Stimulated activated CD4-positive, alpha-beta T cell treated with anti-CD3 and anti-CD28 coated beads, Interleukin-4, amount 100 ng/mL, for 4 hours (primary cell): ENCODE measurements at places on chromosomes 6 and 20.

DNA sequence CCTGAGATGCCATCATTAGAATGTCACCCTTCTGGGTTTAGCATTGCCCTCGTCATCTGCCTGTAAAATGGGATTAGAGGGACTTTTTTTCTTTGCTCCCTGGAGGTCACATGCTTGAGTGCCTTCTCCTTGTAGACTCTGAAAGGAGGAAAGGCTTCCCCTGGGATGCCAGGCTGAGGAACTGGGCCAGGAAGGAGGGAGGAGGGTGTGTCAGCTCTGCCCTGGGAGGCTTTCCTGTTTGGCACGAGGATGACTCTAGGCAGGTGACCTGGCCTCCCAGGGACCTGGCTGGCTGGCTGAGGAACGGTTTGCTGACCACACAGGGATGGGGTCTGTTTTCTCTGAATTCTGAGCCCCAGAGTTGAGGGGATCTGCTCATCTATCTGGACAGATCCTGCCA, 137.9 kb upstream of the RNF24 start:
- no peak for DNase-seq

DNA sequence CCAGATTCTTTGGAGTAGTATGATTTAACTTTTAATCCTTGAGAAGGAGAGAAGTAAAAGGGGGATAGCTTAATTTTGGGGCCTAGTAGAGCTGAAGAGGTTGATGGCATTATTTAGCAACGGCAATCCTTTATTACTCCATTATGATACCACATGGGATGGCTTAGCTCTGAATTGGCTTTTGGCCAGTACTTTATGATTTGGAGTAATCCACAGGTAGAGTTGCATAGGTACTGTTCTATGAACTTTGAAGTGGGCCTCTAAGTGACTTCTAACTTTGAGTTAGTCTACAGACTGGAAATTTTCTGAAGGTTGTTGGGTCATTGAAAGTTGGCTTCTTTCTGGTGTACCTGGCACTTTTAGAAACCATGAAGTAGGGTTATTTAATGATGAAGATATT, 11.6 kb downstream of the YWHAB start:
- DNase-seq: no peak

GRCh38 chr6:548517-548916, 108.4 kb downstream of the HUS1B start:
- no peak for DNase-seq

DNA sequence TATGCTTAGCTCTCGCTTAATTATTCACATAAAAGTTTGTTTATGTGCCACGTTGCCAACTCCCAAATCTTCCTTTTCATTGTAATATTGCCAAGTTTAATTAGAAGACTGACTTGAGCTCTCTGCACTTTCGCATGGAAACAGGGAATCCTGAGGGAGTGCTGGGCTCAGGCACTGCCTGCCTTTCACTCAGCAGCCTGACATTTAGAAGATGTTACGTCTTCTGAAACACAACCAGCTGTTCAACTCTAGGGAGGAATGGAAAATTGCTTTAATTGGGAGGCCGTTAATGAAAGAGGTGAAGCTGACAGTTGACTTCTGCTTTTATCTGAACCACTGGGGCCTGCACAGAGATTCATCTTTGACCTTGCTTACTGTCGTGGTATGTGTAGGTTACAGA, 77.4 kb upstream of the MTHFD1L start:
- no peak for DNase-seq

DNA sequence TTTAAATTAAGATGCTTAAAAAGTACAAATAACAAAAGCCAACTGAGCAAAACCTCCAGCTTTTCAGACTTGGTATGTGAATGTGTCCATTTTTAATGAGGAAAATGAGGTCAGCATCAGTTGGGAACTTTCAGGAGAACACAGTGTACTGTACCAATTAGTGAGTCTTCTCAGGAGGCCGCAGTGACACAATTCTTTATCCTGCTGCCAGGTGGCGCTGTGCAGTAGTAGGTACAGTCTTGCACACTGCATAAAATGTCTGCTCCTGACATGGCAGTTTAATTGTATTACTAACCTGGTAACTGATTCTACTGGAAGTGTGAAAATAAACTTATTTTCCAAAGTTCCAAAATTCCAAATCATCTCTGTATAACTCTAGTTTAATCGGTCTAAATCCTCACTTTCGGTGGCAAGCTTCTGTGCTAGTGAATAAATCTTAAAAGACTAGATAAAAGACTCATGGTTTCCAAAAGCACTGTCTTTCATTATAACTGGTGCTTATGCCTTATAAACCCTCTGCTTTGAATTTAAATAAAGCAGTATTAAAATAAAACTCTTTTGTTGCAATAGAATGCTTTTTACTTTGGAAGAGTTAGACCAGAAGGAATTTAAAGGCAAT, 214.8 kb upstream of the MMS22L start:
- peak; percentile 49 for DNase-seq

GRCh38 chr6:105510746-105511145, 107.9 kb upstream of the PREP start:
- DNase-seq: no peak

DNA sequence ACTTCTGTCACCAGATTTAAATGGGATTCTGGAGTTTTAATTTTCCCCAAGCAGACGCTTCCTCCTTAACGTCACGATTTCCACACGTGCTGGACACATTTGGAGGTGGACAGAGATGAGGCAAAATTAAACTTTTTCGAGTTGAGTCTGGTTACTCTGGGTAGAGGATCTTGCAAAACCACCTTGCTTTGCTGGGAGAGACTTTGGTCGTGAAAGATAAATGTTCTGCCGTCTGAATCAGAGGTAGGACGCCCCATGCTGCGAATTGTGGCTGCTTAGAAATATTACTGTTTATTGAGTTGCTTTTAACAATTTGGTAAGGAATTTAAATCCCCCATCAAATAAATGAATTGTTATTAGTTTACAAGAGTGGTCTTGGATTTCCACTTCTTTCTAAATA, 46.8 kb downstream of the CTCFL start:
- no peak for DNase-seq

- no peak for DNase-seq
These were observed 308.2 kb downstream of the BTBD3 start for GRCh38 chr20:12225898-12226297.

DNA sequence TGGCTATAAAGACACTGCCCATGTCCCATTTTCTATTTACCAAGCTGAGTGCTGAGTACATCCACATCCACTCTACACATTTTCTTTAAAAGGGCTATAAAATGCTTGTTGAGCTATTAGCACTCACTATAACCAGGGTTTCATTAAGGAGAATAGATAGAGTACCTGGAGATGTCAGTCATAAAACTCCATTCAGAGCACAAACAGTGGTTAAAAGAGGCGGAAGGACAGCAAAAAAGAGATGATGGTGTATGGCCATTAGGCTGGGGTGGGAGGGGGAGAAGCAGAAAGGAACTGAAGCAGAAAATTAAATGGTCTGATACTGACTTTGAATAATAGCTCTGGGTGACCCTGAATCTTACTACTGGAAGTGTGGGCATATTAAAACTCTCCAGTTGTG, 609.9 kb upstream of the MAP3K7 start:
- DNase-seq: no peak

- DNase-seq: no peak
These were observed 4.9 kb downstream of the ANKRD66 start for GRCh38 chr6:46751658-46752057.

DNA sequence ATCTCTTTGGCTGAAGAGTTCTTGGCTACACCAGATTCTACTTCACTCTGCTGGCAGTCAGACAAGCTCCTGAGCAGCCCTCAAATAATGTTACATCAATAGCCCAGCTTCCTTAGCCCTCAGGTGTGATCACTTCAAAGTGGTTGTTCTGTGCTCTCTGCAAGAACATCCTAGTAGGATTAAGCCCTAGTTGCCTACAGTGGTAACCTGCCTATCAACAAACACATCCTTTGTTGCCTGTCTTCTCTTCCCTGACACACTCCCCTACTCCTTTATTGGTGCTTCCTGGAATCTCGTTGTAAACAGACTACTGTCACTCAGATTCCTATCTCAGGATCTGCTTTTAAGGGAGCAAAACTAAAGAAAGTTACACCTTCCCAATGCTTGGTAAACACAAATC, 45.1 kb upstream of the TASP1 start:
- no peak for DNase-seq

DNA sequence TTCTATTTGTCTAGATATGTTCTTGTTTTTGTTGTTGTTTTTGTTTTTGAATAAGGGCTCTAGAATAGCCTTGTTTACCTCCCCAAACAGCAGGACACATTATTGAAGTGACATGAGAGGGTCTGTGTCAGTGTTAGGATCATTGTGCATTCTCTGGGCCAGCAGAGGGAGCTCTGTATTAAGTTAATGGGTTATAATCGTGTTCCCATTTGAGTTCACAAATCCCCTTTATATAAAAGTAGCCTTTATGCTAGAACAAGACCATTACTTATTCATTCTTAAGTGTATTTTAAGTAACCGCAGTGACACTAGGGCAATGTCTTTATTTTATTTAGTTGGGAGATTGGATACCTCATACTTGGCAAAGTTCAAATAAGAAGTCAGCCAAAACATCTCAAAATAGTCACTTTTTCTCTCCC, 44.8 kb downstream of the STK4 start:
- DNase-seq: peak; percentile 31

GRCh38 chr20:18754030-18754652, 59.4 kb upstream of the SCP2D1 start:
- no peak for DNase-seq

GRCh38 chr20:9447182-9447581, 67.2 kb upstream of the LAMP5 start:
- DNase-seq: no peak

DNA sequence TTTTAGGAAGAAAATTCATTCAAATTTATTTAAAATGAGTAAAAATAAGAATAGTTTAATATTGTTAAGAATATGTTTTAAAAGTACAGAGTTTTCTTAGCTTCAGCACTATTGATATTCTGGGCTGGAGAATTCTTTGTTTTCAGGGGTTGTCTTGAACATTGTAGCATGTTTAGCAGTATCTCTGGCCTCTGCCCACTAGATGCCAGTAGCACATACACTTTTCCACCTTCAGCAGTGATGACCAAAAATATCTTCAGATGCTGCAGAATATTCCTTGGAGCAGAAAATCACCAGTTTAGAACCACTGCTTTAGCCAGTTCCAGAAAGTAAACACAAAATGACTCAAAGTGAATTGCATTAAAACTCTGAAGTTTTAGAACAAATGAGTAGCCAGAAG, 19.4 kb upstream of the SDHAF4 start:
- DNase-seq: no peak

GRCh38 chr6:36245572-36246061, 24.2 kb upstream of the PNPLA1 start:
- DNase-seq: no peak

- DNase-seq: no peak
These were observed 107.7 kb downstream of the PTPRK start for GRCh38 chr6:128412680-128413079.

- DNase-seq: no peak
These were observed 279.1 kb downstream of the FARS2 start for GRCh38 chr6:5540370-5540769.

- no peak for DNase-seq
These were observed 142.6 kb downstream of the ADGRG6 start for GRCh38 chr6:142444376-142444775.

GRCh38 chr20:56004007-56004406, 1.3 kb downstream of the CBLN4 start:
- no peak for DNase-seq

GRCh38 chr6:28764014-28764723, 159.6 kb downstream of the TRIM27 start:
- no peak for DNase-seq

DNA sequence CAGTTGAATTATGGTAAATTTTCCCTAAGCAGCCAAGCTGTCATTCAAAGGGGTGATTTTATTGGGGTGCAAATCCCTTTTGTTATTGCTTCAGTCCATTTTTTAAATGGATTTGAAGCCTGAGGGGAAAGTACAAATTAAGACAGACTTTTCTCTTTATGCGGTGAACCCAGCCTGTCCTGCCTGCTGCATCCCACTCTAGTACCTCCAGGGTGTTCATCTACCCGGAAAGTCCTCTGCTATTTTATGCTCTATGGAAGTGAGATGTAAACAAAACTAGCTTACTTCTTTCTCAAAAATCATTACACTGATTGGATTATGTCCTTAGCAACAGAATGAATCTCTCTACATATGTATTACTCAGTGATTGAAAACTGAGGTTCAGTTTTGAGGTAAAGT, 1088.9 kb upstream of the CITED2 start:
- DNase-seq: no peak

DNA sequence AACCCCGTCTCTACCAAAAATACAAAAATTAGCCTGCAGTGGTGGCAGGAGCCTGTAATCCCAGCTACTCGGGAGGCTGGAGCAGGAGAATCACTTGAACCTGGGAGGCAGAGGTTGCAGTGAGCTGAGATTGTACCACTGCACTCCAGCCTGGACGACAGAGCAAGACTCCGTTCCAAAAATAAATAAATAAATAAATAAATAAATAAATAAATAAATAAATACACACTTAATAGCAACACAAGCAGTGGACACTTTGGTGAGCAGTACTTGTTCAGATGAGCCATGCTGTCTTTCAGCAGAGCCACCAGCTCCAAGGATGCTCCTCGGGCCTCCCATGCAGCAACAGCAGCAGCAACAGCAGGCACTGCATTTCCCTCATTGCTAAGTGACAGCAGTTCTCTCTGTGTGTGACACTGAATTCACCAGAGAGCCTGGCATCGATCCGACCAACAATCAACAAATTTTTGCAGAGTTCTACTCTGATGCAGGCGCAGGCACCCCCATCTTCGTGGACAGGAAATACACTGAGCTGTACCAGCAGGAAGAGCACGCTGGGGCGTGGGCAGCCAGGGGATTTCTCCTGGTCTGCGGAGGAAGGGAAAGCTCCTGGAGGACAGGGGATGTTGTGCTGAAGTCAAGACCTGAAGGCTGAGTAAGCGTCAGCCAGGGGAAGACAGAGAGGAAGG, 54.0 kb upstream of the SNX9 start:
- no peak for DNase-seq

DNA sequence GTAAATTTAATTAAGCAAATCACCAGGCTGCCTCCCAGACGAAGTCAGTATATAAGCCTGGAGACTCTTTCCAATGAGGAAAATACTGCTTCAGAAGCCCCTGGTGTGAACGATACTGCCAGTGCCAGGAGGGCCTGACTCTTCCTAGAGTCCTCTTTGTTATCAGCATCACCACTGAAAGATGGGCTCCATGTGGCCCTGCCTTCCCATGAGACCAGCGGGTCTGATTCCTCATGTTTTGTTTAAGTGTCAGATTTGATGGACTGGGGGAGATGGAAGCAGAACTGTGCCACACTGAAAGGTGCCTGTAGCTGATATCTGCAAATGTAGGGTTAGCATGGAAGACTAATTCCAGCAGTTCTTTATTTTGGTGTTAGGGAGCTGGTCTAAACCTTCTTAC, 7.9 kb downstream of the NQO2 start:
- no peak for DNase-seq

DNA sequence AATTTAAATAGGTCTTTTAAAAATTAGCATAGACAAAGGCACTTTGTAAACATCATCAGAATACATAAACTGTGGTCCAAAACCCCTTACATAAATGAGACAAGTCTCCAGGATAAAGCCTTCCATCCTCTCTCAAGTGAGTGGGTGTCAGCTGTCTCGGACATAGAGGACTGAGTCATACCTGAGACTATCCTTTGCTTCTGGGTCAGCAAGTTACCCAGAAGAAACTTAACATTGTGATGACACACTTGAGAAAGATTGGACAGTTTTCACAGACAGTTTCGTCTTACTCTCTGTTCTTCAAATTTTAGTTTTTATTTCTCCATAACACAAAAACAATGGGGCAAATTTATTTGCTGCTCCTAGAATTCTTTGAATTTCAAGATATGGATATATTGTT, 838.0 kb downstream of the DHX35 start:
- DNase-seq: no peak

- no peak for DNase-seq
These were observed 3.0 kb upstream of the VEGFA start for GRCh38 chr6:43766964-43767461.
